ENCODE measurements at places on chromosomes 2 and 18. TPM values are rescaled to one million over a fixed set of nuclear protein-coding genes. Genes with fewer than 3 reads are reported as not detected.

GRCh38 chr2:155840661-155841060, 491.9 kb downstream of the NR4A2 start:
- no peak for DNase-seq

DNA sequence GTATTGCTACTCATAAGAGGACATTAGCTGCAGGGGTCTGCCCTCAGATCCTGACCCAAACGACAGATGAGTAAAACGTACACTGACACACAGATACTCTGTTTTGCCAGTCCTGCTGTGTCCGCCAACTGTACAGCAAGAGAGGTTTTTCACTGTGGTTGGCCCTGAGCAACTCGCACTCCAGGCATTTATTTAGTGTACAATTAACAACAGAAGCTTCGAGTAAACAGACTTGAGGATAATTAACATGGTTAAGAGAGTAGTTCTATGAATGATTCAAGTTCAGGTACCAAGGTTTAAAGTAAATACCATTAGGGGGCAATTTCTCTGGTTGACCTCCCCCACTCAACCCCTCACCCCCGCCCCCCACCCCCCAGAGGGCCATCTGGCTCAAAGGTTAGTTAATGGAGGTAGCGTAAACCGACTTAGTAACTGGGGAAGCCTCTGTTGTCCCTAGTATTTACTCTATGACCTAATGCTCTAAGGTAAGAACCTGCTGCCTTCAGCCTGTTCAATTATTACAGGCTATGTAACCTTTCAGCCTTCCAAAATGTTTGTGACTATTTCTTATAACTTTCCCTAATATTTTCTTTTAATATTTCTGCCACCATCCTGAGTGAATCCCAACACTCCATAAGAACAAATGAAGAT, 103.9 kb upstream of the XIRP2 start:
- DNase-seq: no peak

GRCh38 chr18:24246143-24246542, 107.3 kb downstream of the CABYR start:
- no peak for DNase-seq

- DNase-seq: no peak
Observed at GRCh38 chr2:97935719-97936161, 60.0 kb downstream of the TMEM131 start.

- no peak for DNase-seq
Observed at GRCh38 chr2:96877631-96878092, 7.8 kb upstream of the SEMA4C start.

- DNase-seq: peak; percentile 59
Observed at GRCh38 chr2:74843899-74844298, 10.0 kb downstream of the HK2 start.

- no peak for DNase-seq
Observed at GRCh38 chr2:118443596-118443995, 355.3 kb downstream of the INSIG2 start.

Gene LYPD6
- total RNA-seq: 3.0 TPM

Gene SNORC
- total RNA-seq: 13.9 TPM

Gene ADAM23
- total RNA-seq: 2.2 TPM

Gene GPBAR1
- not detected for total RNA-seq

Gene TRAF3IP1
- 1.1 TPM for total RNA-seq

Gene INHA
- not detected for total RNA-seq

Gene ICA1L
- total RNA-seq: 6.2 TPM

Gene PUS10
- 26.4 TPM for total RNA-seq

All from transverse colon (tissue), 4 donors.